ENCODE measurements at places on chromosomes 7 and 10.

GRCh38 chr7:44062903-44063295, 2.5 kb downstream of the PGAM2 start:
- DNase-seq: no peak

GRCh38 chr7:124700655-124701054, 64.9 kb downstream of the GPR37 start:
- DNase-seq: peak; percentile 52

DNA sequence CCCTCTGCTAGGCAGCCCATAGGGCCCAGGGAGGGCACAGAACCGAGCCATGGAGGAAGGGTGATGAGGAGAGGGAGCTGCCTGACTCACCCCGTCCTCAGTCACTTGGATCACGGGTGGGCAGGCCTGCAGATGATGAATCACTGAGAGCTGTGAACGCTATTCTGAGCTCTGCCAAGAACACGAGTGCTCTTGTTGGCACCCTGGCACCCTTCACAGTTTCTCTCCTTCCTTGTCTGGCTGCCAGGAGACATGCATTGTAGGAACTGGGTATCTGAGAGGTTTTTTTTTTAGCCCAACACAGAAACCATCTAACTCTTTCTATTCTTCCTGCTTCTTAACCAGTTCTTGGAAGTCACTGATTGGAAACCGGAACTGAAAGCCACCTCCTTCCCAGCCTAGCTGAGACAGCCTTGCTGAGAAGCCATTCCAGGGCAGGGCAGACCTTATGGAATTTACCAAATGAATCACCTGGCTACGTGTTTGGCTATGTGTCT, 82.1 kb downstream of the SLC37A3 start:
- DNase-seq: peak; percentile 78

DNA sequence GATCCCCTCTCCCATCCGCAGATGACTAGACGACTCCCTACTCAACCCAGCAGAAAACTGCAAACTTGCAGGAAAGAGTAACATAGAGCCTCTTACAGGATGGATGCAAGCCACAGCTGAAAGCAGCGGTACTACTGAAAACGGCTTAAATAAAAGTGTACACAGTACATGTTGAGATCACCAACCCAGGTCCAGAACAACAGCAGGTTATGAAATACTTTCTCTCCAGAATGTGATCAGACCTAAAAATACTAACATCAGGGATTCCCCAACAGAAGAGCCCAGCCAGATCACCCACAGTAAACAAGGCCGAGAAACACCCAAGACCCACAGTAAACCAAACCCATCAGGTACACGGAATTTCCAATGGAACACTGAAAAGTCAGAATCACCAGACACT, 13.2 kb downstream of the ATE1 start:
- no peak for DNase-seq

DNA sequence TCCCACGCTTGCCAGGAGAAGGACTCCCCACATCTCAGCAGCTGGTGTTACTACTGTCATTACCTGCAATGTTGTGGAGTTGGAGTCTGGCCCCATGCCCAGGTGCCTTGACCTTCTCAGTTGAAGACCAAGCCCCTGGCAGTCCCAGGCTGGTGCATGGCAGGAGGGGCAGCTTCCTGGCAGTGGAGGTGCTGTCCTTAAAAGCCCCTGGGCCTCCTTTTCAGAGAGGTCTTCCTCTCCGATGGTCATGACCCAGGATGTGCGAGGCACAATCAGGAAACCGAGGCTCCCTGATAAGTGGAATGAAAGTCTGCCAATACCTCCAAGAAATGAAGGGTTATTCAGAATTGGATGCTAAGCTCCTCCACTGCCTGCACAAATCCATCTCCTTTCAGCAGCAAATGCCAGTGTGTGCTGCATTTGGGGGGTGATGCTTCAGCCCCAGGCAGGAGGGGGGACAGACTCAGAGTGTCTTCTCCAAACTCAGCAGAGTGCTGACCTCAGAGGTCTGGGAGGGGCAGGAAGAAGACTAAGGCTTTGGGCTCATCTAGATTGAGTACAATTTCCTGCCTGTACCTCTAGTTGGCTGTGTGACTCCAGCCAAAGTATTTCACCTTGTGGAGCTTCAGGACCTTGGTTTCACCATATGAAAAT, 97.0 kb upstream of the DDC start:
- no peak for DNase-seq

GRCh38 chr10:103775776-103776175, 79.6 kb downstream of the SH3PXD2A start:
- no peak for DNase-seq

GRCh38 chr10:61752111-61753011, 89.6 kb downstream of the CABCOCO1 start:
- peak; percentile 61 for DNase-seq

- DNase-seq: peak; percentile 67
These were observed at the start of gene ZNF32 for GRCh38 chr10:43648398-43649184. Gene ZNF32, minus strand, starts transcription at chr10:43648881. Its CDS starts 2,748 bp downstream, at chr10:43646133.

DNA sequence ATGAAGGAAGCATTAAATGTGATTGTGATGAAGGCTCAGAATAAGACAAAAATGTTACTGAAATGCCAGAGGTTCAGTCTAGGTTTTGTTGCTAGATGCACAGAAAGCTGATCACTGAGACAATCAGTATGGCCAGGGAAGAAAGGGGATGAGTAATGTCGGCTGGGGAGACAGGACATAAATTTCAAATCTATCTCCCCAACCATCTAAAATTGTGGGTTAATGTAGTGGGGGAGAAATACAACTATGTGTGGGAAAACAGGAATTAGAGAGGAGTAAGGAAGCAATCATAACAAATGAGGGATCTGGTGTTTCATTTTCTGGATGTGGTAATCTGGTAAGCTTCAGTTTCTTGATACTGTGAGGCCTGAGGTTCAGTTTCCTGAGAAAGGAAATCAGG, 1111.0 kb downstream of the XPNPEP1 start:
- peak; percentile 50 for DNase-seq

DNA sequence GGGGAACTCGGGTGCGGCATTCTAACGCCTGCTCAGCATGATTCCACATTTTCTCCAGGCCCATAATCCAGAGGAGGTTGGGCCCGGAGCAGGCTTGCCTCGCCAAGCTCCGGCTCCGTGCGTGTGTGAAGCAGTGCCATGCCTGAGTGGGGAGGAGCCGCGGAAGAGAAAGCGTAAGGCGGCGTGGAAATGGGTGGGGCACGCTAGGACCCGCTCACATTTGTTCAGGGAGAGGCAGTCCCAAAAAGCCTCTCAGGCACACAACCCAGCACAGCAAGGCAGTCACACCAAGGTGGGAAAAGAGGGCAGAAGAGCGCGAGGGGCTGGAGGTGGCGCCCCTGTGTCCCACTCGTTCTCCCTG, 695 bp upstream of the VDAC2 start:
- DNase-seq: peak; percentile 64

- no peak for DNase-seq
These were observed 3.7 kb upstream of the PCOLCE start for GRCh38 chr7:100598425-100598824.

- DNase-seq: no peak
These were observed 41.2 kb downstream of the TNS3 start for GRCh38 chr7:47540387-47541350.

GRCh38 chr10:132374612-132375011, 22.4 kb upstream of the PWWP2B start:
- DNase-seq: no peak

DNA sequence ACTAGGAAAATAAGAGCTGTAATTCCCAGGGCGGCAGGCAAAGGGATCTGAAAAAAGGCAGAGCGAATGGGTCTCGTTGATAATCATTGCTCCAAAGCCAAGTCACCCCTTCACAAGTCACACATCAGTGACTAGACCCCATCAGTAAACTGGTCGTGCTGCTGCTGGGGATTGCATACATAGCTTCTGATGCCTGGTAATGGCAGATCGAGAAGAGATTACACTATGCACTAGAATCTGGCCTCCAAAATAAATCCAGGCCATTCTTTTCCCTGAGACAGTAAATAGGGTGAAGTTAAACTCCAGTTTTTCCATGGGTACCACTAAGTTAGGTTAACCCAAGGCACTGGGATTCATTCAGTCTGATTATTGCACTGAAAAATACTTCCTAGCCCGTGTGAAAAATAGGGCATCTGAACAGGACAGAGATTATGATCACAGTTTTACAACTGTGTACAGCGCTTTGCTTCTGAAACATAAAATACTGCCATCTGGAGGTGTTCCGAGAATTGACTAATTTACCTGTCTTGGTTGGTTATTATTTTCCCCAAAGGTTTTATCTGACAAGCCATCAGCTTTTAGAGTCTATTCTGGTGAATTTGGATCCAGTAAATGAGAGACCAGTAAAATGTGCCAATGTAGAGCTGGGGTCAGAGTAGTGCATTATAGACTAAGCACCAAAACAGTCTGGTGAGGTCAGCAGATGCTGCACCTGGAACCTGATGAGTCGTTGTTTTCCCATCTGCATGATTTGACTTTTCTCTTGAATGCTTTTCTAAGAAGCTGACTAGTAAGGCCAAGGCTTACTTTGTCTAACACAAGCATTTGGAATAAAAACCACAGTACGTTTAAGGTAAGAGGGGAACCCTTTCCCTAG, 82.9 kb upstream of the AFAP1L2 start:
- DNase-seq: peak; percentile 45

All from astrocyte (in vitro differentiated cells and primary cell).